Stimulated activated CD8-positive, alpha-beta memory T cell treated with anti-CD3 and anti-CD28 coated beads, Interleukin-4, amount 100 ng/mL, for 24 hours (primary cell): ENCODE measurements at places on chromosomes 11 and 22.

GRCh38 chr22:50270666-50271394 lies 650 bp upstream of the MAPK11 start:
- DNase-seq = peak; percentile 42

- no peak for DNase-seq
These were observed 86.9 kb upstream of the FAT3 start for GRCh38 chr11:92137747-92138146.

- no peak for DNase-seq
These were observed 147.9 kb upstream of the DDI1 start for GRCh38 chr11:103888541-103888951.

DNA sequence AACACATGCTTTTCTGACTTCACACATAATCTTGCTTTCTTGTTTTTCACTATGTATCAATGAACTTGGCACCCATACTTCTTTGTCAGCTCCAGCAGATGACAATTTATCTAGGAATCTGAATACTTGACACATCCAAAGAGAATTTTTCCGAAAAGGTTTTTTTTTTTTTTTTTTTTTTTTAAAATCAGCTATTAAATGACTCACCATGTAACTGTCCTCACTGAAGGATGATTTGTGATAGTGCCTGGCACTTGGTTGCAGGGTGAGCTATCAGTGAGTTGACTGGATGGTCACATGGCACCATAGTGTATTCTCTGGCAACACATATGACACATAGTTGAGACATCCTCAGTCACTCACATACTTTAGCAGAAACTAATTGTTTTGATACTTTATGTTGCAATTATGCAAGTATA lies 133.4 kb upstream of the E2F8 start:
- no peak for DNase-seq

- no peak for DNase-seq
These were observed 29.0 kb downstream of the P4HA3 start for GRCh38 chr11:74282421-74282820.

- no peak for DNase-seq
These were observed 205.2 kb downstream of the BRD1 start for GRCh38 chr22:49622241-49623105.

DNA sequence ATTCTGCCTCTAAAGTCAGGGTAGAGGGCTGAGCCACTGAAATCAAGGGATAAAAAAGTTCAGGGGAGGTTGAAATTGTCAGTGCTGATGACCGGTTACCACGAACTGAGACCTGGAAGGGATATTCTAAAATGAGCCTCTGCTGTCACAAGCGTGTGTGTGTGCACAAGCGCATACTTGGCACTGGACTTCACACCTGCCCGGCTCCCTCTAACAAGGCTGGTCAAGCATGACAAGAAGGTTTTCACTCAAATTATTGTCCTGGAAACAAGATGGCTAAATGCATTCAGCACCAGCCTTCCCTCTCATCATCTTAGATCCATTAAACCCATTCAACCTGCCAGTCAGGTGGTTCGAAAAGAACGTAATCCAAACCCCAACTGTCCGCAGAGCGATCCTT lies 54.8 kb upstream of the CECR2 start:
- no peak for DNase-seq

DNA sequence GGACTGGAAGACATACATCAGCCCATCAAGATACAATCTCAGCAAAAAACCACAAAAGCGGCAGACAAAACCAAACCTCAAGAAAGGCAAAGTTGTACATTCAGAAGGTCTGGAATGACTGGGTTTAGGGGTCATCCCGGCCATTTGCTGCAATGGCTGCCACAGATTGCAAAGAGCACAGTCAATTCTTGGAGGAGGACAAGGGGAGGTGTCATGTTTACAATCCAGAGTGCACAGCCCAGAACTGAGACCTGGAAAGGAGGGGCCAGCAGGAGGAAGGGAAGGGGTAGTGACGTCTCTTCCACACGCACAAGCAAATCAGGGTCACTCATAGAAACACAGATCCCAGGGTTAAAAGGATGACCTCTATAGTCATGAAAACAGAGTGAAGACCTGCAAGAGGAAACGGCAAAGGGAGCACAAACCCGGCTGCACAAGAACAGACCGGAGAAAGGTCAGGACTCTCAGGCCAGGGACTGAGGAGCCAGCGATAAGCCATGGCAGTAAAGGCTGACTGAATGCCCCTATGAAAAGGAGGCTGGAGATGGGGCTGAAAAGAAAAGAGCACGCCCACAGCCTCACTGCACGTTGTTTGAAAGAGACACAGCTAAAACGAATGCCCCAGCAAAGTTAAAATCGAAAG lies 18.2 kb upstream of the MUC5AC start:
- no peak for DNase-seq

DNA sequence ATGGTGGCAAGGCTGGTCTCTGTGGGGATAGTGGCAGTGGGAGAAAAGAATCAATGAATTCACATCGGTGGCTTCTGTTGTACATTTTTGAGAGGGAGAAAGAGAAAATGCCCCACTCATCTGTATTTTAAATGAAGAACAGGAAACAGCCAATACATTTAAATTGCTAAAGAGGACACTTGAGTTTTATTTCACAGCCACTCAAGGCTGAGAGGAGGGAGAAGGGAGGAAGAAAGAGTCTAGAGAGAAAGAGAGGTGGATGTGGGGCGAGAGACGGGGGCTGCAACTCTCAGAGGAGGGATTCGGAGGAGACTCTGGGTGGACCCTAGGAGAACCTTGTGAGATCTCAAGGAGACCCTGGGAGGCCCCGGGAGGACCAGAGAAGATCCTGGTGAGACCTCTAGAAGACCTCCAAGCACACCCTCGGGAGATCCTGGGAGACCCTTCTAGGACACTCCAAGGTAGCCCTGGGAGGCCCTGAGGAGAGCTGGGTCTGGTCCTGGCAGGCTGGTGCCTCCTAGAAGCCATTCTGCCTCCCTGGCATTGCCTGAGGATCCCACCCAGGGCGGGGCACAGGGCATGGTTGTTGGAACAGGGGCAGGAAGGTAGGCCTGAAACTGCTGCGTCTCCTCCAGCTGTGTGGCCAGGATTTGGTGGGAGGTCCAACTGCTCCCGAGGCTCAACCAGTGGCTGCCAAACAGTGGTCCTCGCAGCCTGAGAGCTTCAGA lies 91.0 kb upstream of the SHISAL1 start:
- no peak for DNase-seq

DNA sequence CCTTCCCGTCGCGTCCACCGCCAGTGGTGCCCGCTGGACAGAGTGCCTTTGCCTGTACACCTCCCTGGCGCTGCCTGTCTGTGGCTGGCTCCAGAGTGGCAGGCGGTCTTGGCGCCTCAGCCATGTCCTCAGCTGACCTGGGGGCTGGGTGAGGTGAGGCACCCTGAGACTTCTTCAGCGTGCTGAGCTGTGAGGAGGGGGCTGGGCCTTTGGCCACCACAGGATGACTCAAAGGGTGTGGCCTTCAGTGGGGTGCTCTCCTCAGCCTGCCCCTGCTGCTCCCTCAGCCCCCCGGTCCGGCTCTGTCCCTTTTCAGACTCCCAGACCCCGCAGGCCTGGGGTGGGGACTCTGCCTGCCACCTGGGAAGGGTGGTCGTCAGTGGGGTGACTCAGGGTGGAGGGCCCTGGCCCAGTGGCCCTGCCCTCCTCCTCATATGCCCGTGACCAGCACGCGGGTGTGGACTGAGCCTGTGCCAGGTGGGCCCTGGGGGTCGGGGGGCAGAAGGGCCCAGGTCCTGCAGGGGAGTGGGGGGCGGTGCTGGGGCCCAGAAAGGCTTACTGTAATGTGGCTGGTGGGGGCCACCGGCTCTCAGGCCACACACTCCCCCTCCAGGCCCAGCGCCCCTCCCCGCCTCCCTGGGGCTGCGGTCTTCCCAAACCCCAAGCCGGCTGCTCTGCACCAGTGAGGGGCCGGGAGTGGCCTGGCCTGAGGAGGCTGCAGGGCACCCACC lies 15.9 kb downstream of the CRELD2 start:
- DNase-seq = no peak

DNA sequence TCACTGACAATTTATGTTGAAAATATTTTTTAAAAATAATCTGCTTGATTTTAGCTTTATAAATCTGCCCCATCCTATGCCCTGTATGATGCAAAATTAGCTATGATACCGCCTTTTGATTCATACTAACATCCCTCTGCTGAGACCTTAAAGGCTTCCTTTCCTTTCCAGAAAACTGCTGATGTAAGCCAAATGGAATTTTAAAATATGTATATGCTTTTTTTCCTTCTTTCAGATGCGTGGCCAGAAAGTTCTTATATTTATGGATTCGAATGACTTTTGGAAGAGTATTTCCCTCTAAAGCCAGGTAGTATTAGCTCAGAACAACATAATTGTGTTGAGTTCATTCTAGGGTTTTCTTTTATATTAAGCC lies 34.5 kb downstream of the SFI1 start:
- DNase-seq = no peak

- DNase-seq = no peak
These were observed 267.4 kb upstream of the ISX start for GRCh38 chr22:34798605-34799004.

GRCh38 chr22:44231233-44231632 lies 50.5 kb downstream of the PARVG start:
- no peak for DNase-seq

GRCh38 chr11:65857500-65857852 lies 504 bp downstream of the CFL1 start:
- DNase-seq = no peak

DNA sequence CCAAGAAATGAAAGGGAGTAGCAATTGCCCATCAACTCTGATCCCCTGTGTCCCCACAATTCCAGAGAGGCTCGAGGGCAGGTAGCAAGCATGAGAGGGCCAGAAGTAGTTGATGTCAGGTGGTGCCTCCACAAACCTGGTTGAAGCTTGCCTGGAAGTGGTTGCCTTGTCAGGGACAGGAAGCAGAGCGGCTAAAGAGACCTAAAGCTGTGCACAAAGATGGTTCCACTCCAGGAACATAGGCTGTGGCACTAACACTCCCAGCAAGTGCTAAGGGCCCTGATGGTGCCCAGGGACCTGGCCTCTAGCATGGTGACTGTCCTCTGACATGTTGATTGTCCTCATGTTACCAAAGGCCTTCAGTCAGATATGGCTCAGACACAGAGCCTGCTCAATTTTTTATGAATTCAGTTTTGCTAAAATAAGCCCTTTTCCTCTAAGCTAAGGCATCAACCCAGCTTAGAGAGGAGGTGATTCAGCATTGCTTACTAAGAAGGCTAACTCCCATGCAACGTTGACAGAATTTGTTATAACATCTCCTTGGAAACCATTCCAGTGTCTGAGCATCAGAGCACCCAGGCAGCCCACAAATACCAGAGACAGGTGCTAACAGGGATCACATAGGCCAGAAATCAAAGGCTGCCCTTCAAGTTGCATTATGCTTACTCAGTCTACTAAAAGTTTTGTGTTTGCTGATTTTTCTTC lies 196.3 kb upstream of the ARHGAP20 start:
- no peak for DNase-seq

DNA sequence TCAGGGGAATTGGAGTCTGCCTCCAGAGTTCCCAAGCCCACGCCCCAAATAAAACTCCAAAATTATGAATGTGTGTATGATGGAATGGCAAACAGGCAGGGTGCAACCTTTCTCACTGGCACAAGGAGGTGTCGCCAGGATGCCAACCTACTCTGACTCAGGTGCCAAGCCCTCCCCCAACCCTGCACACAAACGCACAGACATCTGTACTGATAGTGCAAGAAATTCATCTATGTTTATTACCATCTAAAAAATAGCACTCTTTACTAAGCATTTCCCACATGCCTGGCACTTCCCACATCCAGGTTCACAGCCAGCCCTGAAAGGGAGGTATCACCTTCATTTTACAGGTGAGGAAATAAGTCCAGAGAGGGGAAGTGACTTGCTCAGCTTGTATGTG lies 1.2 kb downstream of the PLA2G3 start:
- DNase-seq = no peak

- DNase-seq = peak; percentile 40
These were observed 2.9 kb downstream of the KLHL35 start for GRCh38 chr11:75429902-75430713.

DNA sequence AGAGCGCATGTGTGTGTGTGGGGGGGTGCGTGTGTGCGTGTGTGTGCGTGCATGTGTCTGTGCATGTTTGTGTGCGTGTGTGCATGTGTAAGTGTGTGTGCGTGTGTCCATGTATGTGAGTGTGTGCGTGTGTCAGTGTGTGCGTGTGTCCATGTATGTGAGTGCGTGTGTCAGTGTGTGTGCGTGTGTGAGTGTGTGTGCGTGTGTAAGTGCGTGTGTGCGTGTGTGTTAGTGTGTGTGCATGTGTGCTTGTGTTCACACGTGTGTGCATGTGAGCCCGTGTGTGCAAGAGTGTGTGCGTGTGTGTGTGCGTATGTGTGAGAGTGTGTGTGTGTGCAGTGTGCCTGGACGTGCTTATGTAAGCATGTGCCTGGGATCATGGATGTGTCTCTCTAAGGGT lies 14.7 kb upstream of the APOL6 start:
- no peak for DNase-seq

- DNase-seq = no peak
These were observed 7.1 kb downstream of the NLRX1 start for GRCh38 chr11:119175493-119176077.

- no peak for DNase-seq
These were observed 20.9 kb upstream of the DENND5A start for GRCh38 chr11:9285850-9286587.

DNA sequence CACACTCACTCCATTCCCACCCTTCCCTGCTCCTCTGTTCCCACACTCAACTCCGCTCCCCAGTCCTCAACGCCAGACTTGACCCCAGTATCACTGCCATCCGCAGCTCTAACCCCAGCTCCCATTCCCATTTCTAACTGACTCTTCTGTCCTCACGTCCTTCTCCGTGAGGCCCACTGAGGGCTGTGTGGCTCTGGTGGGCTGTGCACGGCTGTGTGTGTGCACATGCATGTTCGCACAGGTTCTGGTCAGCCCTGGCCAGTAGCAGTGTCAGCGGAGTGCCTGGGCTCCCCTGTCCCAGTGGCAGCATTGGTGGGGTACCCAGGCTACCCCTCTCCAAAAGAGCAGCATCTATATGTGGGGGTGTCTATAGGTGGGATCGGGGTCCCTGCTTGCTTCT lies 5.0 kb downstream of the CAPN1 start:
- no peak for DNase-seq

- DNase-seq = no peak
These were observed 71.9 kb upstream of the RRM1 start for GRCh38 chr11:4022669-4023068.
